Stimulated activated CD4-positive, alpha-beta T cell treated with anti-CD3 and anti-CD28 coated beads, Interleukin-2, amount 100 ng/mL, for 4 hours (primary cell): ENCODE measurements at places on chromosomes 2 and 18.

DNA sequence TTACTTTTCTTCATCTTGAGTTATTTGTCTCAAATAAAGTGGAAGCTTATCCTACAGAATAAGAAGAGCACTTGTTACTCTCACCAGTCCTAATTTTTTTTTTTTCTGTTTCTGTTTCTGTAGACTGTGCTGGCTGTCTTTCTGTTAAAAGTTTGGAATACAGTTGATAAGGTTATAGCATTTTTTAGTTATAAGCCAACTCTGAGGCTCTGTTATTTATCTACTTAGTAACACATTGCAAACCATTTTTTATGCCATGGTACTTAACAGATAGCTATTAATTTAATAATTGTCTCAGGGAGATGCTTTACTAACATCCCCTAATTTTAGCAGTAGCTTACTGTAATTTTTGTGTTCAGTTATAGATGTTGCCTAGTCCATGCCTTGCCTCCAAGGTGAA, 37.9 kb downstream of the CREB1 start:
- DNase-seq = no peak

DNA sequence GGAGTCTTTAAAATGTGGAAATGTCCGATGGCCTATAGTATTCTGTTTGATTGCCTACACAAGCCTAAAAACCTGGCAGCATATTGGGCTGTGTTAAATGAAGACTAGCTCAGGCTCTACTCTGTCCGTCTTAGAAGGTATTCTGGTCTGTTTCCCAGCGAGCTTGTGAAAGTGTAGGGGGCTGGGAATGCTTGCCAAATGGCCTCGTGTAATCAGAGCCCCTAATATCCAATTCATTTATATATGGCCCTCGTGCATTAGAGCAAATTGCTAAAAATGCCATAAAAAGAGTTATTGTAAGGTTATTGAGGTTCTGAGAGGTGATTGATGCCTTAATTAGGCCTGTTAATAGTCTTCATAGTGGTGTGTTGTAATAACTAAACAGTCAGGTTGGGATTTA, 1500.4 kb downstream of the DPP10 start:
- no peak for DNase-seq

GRCh38 chr18:52323802-52324201, 16.2 kb upstream of the DCC start:
- no peak for DNase-seq

DNA sequence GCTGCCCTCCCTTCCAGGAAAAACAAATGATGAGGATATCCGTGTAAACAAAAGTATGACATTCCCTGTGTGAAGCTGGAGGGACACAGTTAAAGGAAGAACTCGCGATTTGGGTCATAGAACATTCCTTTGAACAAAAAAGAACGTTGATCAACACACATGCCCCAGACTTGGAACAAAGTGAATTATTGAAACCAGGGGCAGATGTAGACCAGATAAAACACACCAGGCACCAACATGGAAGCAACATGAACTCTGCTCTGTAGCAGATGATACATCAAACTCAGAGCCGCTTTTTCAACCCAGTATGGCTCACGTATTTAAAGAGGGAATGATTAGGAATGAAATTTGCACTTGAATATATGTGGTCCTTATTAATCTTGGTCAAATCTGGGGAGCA, 206.5 kb downstream of the TMEM182 start:
- no peak for DNase-seq

DNA sequence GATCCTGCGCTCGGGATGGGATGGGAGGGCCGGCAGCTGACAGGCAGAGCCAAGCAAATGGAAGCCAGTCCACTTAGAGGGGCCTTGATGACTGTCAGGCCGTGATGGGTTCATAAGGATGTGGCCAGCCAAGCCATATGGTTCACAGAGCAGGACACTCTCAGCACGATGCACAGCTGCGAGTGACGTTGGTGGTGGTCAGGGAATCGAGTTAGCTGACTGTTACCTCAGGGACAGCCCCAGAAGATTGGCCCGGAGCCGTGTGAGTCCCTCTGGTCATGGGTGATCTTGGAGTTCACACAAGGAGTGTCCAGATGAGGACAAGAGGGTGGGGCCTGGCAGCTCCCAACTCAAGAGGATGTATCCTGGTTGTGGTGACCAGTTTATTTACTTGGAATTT, 70.2 kb downstream of the TPGS2 start:
- no peak for DNase-seq

DNA sequence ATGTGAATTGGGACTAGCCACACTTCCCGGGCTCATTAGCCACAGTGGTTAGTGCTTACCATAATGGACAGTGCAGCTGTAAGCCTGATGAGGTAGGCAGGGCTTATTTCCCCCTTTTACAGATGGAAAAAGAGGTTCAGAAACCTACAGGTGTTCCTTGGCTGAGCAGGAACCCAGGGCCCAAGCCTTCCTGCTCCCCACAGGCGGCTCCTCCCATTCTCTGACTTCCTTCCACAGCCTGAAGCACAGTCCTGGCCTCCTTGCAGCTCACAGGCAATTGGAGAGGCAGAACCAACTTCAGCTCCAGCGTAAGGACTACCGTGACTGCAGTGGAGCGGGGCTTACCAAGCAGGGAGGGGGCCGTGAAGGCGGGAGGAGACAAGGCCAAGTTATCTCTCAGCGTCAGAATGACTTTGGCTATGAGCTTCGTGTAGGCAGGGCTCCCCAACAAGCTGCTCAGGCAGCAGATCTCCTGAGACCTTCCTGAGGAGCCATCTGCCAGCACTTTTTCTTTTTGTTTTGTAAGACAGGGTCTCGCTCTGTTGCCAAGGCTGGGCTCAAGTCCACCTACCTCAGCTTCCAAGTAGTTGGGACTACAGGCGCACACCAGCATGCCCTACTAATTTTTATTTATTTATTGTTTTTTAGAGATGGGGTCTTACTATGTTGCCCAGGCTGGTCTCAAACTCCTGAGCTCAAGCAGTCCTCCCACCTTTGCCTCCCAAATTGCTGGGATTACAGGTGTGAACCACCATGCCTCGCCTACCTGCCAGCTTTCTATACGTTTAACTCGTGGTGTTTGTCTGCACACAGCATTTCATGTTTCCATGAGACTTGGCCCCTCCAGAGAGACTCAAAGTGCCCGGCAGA, 34.2 kb upstream of the NT5DC4 start:
- DNase-seq = no peak

- no peak for DNase-seq
These were observed 47.4 kb downstream of the DNAJC10 start for GRCh38 chr2:182763311-182763912.

DNA sequence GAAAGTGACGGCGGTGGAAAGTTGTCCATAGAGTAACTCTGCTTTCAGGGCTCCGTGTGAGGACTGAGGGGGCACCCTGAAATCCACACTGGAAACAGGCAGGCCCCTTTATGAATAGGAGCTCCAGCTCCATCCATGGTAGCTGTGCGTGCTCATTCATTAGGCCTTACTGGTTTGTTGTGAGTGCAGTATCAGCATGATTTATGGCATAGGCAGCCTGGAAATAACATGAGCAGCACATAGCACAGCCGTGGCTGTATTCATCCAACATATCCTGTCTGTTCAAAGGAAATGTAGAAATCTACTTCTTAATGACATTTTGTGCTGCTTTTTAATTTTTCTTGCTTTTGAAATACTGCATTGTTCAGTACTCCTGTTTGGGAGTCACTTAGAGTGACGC, 414.8 kb upstream of the RAB12 start:
- DNase-seq = no peak

DNA sequence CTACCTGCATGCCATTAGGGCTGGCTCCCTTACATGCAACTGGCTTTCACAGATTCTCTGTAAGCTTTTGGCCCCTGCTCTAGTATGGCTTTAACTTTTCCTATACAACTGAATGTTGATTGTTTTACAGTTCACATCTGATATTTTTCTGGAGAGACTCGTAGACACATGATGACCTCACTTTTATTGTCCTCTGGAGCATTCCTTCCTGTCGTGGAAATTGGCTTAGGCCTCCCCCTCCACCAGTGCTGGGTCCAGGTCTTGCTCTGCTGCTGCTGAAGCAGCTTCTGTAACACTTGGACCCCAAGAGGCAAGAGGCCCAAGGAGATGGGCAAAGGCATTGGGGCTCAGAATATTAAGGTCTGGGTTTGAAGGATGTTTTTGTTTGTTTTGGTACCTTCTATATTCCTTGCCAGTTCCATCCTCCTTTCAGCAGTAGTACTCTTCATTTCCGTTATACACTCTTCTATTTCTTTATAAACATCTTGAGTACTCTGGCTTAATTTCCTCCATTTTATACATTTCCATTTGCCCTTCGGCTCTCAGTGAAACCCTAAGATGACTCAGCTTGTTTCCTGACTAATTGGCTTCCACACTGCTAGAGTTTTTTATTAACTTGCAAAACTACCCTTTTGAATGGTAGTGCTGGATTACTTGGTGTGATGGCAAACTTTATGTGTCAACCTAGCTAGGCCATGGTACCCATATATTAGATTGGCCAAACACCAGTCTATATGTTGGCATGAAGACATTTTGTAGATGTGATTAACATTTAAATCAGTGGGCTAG, 219.8 kb downstream of the CDCA7 start:
- DNase-seq = no peak

GRCh38 chr2:195364015-195364965, 292.7 kb upstream of the SLC39A10 start:
- no peak for DNase-seq

DNA sequence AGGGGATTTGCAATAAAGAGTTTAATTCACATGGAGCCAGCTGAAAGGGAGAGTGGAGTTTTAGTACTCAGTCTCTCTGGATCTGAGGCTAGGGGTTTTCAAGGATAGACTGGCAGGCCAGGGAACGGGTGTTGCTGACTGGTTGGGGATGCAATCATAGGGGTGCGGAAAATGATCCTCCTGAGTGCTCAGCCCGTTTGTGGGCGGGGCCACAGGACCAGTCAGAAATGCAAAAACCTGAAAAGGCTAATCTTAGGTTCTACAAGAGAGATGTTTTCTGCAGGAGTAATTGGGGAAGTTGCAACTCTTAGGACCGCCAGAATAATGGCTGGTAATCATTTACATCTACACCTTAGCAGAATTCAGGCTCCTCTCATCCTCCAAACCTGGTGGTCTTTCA, 2.5 kb downstream of the NFU1 start:
- DNase-seq = no peak

DNA sequence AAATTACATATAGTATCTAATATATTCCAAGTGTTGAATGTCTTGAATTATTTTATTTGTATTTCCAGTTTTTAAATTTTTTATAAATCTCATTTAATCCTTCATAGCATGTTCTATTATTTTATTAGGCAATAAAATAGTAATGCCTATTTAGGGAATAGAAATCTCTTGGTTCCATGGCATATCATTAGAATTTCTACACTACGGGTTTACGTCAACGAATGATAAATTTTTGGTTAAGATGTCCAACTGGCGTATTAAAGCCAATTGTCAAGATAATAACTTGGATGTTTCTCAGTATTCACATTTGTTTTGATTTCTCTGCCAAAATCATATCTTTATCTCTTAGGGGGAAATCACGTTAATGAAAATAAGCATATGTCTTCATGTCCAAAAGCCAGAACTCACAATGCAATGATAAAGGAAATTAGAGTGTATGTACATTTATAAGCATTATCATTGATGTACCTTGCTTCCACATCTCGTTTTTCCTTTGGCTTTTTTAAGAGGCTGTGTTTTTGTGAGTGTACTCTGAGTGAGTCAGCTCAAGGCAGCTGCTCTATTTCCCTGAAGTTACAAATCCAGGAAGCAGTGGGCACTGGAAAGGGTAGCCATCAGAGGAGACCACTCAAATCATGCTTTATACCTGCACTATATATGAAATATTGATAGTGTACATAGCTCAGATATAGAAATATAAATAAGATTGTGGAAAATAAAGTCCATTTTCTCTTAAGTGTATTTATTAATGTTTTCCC, 115.8 kb upstream of the PDE1A start:
- no peak for DNase-seq

GRCh38 chr2:199603721-199604291, 146.1 kb upstream of the SATB2 start:
- no peak for DNase-seq

GRCh38 chr2:178865146-178865936, 58.1 kb upstream of the TTN start:
- DNase-seq = no peak

DNA sequence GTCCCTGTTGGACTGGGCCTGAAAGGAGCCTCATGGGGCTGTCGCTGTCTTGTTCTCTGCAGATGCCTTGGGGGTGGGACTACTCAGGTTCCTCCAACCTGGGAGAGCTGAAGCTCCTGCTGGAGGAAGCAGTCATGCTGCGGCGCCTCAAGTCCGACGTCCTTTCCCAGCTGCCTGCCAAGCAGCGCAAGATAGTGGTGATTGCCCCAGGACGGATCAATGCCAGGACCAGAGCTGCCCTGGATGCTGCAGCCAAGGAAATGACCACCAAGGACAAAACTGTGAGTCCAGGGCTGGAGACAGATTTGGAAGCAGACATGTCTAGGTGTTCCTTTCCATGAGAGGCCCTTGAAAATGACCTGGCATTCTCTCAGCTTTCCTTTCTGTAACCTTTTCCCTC, 38.5 kb downstream of the SMARCAL1 start:
- no peak for DNase-seq

- peak; percentile 36 for DNase-seq
These were observed 73.5 kb downstream of the LIMS1 start for GRCh38 chr2:108607706-108608301.

GRCh38 chr2:165792104-165792454, 2.0 kb downstream of the GALNT3 start:
- no peak for DNase-seq

DNA sequence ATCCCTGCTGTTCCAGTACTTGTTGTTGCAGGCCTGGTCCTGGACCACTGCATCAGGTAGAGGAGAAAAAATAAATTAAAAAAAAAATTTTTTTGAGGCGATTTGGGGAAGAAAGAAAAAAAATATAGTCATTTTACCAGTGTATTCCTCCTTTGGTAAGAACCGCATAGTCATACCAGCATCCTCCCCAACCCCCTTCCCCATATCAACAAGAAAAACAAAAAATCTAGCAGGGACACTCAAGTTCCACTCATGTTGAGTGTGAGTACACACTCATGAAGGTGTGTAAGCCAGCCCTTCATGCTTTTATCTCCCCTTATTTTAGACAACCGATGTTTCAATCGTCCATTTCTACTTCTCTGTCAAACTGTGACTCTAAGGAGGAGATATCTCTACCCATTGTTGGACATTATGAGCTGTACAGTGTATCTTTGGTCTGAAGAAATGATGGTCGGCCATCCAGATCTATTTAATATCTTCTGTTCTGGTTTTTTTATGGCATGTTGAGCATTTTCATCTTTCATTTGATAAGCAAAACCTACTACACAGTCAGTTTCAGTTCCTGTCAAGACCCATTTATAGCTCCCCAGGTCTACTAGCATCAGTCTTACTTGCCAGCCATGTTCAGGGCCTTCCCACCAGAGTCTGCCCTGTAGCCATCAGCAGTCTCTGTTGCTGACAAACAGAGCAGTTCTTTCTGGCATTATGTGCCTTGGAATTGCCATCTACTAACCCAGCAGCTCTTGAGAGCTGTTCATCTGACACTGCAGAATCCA, 20.0 kb downstream of the ELP2 start:
- DNase-seq = no peak
